ENCODE measurements at places on chromosomes 7 and 10.

GRCh38 chr10:128064970-128065580 is 61.1 kb downstream of the MKI67 start:
- DNase-seq = no peak

DNA sequence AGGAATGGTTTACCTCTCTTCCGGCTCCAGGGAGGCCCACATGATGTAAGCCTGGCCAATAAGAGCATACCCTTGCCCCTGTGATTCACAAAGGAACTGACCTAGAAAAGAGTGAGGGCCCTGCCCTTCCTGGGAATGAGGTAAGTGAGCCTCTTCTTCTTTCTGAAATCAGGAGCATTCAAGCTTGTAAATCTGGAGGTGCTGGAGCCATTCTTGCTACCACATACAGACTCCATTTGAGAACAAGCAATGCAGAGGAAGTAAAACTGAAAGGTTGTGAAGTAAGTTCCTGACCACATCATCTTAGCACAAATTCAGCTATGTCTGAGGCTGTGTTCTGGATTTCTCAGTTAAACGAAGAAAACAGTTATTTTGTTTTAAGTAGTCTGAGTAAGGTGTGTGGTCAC is 132.2 kb downstream of the CD36 start:
- no peak for DNase-seq

- DNase-seq = no peak
Measured at GRCh38 chr7:121961089-121961867, 88.3 kb downstream of the PTPRZ1 start.

DNA sequence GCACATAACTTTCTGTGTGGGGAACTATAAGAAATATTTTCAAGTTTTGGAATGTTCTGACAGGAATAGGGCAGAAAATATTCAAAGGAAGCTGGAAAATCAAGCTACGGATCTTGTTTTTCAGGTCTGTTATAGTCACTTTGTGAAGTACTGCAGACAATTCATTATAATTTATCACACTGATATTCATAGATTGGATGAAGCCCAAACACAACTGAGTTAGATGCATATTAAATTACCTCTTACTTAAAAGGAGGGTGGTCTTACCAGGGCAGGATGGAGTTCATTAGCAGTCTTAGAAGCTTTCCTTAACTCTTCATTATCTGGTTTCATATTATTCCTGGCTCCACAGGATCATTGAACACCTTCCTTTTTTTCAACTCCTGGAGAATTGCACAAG is 242.3 kb downstream of the DYNC1I1 start:
- no peak for DNase-seq

- DNase-seq = no peak
Measured at GRCh38 chr10:93775356-93775755, 17.6 kb downstream of the LGI1 start.

- DNase-seq = no peak
Measured at GRCh38 chr10:111973306-111973705, 210.3 kb downstream of the GPAM start.

- no peak for DNase-seq
Measured at GRCh38 chr10:88209837-88210561, 346.6 kb downstream of the PTEN start.

GRCh38 chr7:87506246-87507180 is 31.0 kb upstream of the ABCB4 start:
- DNase-seq = no peak

DNA sequence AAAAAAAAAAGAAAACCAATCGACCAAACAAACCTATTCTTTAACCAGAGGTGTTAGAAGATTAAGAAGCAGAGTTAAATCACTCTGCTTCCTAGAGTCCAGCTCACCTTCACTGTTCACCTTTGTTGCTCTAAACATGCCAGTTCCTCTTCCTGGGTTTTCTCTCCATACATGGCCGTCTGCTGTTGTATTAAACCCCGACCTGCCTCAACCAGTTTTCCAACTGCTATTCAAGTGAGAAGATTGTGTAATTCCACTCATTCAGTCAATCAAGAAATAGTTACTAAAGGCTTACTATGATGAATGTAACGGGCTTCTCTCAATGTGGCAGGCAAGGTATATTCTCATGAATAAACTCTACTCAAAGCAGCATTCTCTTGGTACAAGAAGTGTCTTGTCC is 8.8 kb downstream of the AASS start:
- DNase-seq = no peak

DNA sequence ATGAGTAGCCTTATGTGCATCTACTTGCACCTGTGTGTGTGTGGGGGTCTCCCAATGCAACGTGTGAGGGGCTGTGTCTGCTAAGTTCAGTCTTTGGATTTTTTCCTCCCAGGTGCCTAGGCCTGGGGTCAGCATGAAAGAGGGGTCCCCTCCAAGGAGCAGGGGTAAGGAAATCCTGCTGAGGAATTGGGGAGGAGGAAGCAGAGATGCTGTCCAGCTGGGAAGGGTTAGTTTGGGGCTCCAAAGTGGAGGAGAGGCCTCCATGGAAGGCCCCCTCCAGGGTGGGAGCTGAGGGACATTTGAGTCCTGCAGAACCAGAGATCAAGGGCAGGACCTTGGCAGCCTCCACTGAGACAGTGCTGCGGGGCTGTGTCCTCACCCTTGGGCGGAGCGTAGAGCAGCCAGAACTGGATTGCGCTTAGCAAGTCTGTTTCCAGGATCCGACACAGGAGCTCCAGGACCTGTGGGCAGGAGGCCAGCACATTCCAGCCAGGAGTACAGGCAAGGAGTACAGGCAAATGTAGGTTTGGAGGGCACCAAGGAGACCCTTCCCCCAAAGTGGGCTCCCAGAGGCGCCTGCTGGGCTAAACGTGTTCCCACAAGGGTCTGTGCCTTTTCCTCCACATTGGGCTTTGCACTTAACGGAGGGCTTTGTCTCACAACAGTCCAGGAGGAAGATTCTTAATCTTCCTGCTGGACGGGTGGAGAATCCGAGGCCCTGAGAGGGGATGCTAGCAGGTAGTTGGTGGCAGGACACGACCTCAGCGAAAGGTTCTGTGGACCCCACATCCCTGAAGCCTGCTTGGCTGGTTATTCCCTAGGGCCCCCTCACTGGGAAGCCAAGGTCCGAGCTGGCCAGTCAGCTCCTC is 10.1 kb downstream of the TBATA start:
- no peak for DNase-seq

- no peak for DNase-seq
Measured at GRCh38 chr10:130438861-130439260, 302.7 kb downstream of the GLRX3 start.

DNA sequence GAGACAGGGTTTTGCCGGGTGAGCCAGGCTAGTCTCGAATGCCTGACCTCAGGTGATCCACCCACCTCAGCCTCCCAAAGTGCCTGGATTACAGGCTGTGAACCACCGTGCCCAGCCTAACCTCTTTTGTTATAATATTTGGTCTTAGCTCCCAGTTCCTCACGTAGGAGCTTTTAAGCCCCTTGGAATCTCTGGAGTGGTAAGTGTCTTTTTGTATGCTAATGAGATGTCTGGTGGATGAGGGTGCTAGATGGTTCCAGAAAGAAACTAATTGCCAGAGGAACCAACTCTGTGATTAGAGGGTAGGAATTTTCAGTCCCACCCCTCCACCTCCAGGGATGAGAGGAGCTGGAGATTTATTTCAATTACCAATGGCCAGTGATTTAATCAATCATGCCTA is 5.3 kb upstream of the ARPC1A start:
- DNase-seq = no peak

DNA sequence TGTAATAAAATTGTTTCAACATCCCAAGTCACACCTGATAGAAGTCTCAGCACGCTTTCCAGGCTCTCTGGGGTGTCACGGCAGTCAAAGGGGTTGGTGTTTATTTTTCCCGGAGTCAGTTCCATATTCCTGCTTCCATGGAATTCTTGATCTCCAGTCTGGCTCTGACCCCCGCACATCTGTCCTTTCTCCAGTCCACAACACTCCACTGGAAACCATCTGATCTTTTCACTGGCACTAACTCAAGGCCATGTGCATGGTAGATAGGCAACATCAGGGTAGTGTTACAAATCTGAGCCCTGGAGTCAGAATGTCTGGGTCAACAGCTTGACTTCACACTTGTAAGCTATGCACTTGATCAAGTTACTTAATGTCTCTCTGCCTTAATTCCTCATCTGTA is 176.2 kb downstream of the WDR11 start:
- no peak for DNase-seq

GRCh38 chr10:34494012-34494411 is 321.1 kb downstream of the PARD3 start:
- no peak for DNase-seq

GRCh38 chr10:13668126-13668525 is 81.4 kb downstream of the PRPF18 start:
- DNase-seq = no peak

DNA sequence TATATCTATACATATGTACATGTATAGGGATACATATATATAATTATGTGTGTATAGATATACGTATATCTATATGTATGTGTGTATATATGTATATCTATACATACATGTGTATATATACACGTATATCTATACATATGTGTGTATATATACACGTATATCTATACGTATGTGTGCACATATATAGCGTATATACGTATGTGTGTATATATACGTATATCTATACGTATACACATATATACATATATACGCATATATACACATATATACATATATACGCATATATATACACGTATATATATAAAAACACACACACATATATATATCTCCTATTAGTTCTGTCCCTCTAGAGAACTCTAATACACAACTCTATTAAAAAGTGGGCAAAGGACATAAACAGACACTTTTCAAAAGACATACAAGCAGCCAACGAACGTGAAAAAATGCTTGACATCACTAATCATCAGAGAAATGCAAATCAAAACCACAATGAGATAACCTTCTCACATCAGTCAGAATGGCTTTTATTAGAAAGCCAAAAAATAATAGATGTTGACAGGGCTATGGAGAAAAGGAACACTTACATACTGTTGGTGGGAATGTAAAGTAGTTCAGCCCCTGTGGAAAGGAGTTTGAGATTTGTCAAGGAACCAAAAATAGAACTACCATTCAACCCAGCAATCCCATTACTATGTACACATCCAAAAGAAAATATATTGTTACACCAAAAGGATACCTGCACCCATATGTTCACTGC is 22.0 kb upstream of the TMEM120A start:
- DNase-seq = no peak

DNA sequence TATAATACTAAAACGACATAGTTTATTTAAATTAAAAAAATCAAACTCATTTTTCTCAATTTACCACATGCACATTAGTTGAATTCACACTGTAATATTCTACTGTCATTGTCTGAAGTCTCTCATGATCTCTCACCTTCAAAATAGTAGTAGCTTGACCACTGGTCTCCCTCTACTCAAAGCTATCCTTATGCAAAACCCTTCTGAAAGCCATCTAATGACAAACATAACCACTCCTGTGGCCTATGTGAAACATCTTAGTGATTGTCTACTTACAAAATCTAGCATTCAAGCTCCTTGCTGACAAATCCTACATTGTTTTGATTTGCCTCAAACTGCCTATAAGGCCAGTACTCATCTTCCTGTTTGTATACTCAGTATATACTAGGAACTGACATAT is 606.0 kb upstream of the GHITM start:
- no peak for DNase-seq

DNA sequence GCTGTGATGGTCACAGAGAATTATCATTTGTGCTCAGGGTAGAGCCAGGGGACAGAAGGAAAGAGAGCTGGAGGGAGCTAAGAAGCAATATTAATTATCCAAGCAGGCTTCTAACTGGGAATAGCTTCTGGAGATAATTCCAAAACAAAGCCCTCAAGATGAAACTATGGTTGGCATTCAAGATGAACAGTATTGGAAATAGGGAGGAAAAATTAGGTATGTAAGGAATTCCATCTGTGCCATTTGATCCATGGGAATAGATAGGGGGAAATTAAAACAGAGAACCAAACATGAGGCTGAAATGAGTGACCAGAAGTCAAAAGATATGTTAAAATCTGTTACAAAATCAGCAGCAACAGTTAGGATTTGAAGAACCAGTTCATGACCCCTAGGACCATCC is 75.3 kb downstream of the NDUFB2 start:
- DNase-seq = no peak

DNA sequence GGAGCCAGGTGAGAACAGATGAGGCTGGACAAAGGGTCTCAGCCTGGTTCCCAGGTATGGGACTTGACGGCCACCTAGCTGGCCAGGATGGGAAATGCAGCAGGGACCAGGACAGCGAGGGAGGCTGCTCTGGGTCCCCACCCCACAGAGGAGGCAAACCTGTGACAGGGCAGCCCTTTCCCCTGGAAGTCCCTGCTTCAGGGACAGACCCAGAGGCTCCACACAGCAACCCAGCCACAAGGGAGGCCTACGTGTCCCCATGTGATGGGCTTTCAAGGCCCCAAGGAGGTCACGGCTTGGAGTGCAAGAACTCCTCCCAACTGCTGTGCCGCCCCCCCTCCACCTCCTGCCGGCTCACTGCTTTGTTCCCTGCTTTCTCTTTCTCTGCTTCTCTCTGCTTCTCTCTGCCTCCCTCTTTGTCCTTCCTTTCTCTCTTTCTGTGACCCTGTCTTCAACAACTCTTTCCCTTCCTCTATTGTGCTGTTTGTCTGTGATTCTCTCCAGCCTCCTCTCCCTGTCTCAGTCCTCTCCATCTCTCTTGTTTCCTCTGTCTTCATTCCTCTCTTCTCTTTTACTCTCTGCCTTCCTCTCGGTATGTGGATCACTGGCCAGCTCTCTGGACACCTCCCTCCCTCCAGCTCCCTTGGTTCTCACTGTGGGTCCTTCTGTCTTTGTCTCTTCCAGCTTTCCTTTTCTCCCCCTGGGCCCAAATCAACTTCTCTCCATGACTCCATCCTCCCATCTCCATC is 9.6 kb upstream of the EIF5AL1 start:
- DNase-seq = no peak

DNA sequence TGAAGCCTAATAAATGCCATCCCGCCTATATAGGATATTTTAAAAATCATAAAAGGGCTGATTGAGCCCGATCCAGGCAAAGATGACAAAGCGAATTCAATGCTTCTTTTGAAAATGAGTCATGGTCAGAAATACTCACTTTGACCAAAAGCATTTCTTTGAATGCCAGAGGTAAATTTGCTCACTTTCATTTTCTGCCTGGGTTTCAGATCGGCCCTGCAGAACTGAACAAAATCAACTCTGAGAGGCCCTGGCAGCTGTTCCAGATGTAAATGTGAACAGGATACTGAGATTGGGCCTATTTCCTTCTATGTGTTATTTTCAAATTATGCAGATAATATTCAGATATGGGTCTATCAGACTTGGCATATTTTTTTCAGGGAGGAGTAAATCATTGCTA is 114.8 kb upstream of the ARID5B start:
- DNase-seq = no peak
